ENCODE measurements at places on chromosomes 5 and 9. TPM values are rescaled to one million over a fixed set of nuclear protein-coding genes. Genes with fewer than 3 reads are reported as not detected.
A peak's percentile ranks its signal among the peaks of the same experiment; 100 is the strongest.

Gene CBY3
- total RNA-seq: 0.37 TPM

DNA sequence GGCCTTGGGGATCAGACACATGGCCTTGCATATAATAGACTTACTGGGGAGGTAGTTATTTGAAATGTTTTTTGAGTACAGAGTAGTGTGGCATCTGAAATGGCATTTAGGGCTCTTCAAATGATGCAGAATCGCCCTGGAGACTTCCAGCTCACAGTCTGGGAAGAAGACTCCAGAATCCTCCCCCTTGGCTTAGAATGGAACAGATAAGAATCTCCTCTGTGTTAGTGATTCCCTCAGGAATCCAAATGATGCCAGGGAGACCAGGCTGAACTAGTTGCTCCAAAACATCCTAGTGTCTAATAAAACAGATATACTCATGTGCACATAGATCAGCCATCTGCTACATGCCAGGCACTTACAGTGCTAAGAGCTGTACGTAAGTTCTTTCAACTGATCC is 38.6 kb upstream of the SMC5 start:
- H3K36me3 ChIP-seq: no peaks in the 10 kb centered on the region
- H3K27ac ChIP-seq: no peak overlapping the region
- H3K27me3 ChIP-seq: no peaks in the 10 kb centered on the region
- DNase-seq: no peak

- no peak for DNase-seq
- peaks cover 24% of the 10 kb centered on the region for H3K27me3 ChIP-seq
- no peaks in the 10 kb centered on the region for H3K36me3 ChIP-seq
- H3K4me1 ChIP-seq: no peaks in the 10 kb centered on the region
Measured at GRCh38 chr9:959105-959504, 17.4 kb upstream of the DMRT3 start.

GRCh38 chr9:9598723-9599122 is 1014.1 kb downstream of the PTPRD start:
- H3K4me3 ChIP-seq: no peak overlapping the region
- H3K27ac ChIP-seq: no peak overlapping the region
- H3K4me1 ChIP-seq: peaks cover 4% of the 10 kb centered on the region
- H3K36me3 ChIP-seq: no peaks in the 10 kb centered on the region
- H3K27me3 ChIP-seq: no peaks in the 10 kb centered on the region
- DNase-seq: no peak

Gene RETREG1
- total RNA-seq: 2.2 TPM

- peaks cover 5% of the 10 kb centered on the region for H3K36me3 ChIP-seq
- no peak overlapping the region for H3K4me3 ChIP-seq
- no peak overlapping the region for H3K27ac ChIP-seq
- DNase-seq: no peak
- peaks cover 10% of the 10 kb centered on the region for H3K4me1 ChIP-seq
Measured at GRCh38 chr5:158943057-158943456, 156.7 kb downstream of the EBF1 start.

Gene S1PR3
- 7.1 TPM for total RNA-seq

GRCh38 chr5:36598045-36598444 is 8.4 kb upstream of the SLC1A3 start:
- peak overlapping the region; percentile 96 for H3K27ac ChIP-seq
- peak overlapping the region; percentile 54 for H3K4me3 ChIP-seq
- no peak for DNase-seq

Gene TRPM3
- total RNA-seq: 5.4 TPM

- H3K27ac ChIP-seq: no peak overlapping the region
- H3K4me1 ChIP-seq: peaks cover 15% of the 10 kb centered on the region
- no peaks in the 10 kb centered on the region for H3K36me3 ChIP-seq
- no peak for DNase-seq
- peaks cover 20% of the 10 kb centered on the region for H3K27me3 ChIP-seq
- no peak overlapping the region for H3K4me3 ChIP-seq
Measured at GRCh38 chr5:136073714-136074529, 45.1 kb downstream of the TGFBI start.

DNA sequence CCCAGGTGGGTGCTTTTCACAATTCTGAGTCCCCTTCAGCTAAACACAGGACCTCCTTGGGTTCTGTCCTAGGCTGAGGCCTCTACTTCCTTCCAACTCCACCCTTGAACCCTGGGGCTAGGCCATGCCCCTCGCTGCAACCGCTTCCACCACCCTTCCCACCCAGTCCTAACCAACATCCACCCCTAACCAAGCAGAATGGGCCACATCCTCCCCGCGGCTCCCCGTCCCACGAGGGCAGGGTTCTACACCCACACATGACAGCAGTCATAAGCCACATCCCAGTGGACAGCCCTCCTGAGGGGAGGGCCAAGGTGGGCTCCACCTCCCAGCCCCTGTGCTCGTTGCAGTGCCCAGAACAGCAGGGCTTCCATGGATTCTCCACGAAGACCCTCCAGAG is 65.8 kb downstream of the SHB start:
- no peak overlapping the region for H3K4me3 ChIP-seq
- no peaks in the 10 kb centered on the region for H3K27me3 ChIP-seq
- DNase-seq: no peak
- peak overlapping the region; percentile 58 for H3K27ac ChIP-seq
- peaks cover 39% of the 10 kb centered on the region for H3K4me1 ChIP-seq

Gene BSPRY
- 6.4 TPM for total RNA-seq

DNA sequence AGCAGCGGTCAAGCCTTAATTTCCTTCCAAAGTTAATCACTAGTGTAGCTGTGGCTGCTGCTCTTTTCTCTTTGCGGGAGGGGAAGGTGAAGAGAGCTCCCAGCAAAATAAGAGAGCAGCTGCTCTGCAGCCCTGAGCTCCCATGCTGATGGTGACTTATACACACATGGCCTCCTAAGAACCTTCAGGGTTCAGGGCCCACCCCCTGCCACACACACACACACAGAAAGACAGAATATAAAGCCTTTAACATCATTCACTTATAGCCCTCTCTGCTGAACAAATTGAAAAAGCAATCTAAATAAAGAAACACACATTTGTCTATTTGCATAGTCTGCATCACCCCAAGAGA is 43.6 kb downstream of the GAS1 start:
- no peak overlapping the region for H3K27ac ChIP-seq
- DNase-seq: no peak
- H3K4me3 ChIP-seq: peak overlapping the region; percentile 85

Gene FLT4
- total RNA-seq: 12.4 TPM

Gene ZFP2
- 2.0 TPM for total RNA-seq

DNA sequence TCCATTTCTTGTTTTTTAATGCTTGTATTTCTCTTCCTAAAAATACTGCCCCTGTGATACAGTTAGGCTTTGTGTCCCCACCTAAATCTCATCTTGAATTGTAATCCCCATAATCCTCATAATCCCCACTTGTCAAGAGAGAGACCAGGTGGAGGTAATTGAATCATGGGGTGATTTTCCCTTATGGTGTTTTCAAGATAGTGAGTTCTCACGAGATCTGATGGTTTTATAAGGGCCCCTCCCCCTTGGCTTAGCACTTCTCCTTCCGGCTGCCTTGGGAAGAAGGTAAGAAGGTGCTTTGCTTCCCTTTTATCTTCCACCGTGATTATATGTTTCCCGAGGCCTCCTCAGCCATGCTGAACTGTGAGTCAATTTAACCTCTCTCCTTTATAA is 227.4 kb downstream of the MAN2A1 start:
- no peak for DNase-seq
- H3K4me3 ChIP-seq: no peak overlapping the region
- H3K27me3 ChIP-seq: no peaks in the 10 kb centered on the region
- no peak overlapping the region for H3K27ac ChIP-seq
- H3K4me1 ChIP-seq: peaks cover under 1% of the 10 kb centered on the region

Gene EGFLAM
- total RNA-seq: 1.1 TPM

- peaks cover 8% of the 10 kb centered on the region for H3K36me3 ChIP-seq
- no peaks in the 10 kb centered on the region for H3K27me3 ChIP-seq
- no peaks in the 10 kb centered on the region for H3K4me1 ChIP-seq
- no peak overlapping the region for H3K27ac ChIP-seq
- H3K4me3 ChIP-seq: no peak overlapping the region
Measured at GRCh38 chr9:15400281-15400941, 22.3 kb upstream of the SNAPC3 start.

DNA sequence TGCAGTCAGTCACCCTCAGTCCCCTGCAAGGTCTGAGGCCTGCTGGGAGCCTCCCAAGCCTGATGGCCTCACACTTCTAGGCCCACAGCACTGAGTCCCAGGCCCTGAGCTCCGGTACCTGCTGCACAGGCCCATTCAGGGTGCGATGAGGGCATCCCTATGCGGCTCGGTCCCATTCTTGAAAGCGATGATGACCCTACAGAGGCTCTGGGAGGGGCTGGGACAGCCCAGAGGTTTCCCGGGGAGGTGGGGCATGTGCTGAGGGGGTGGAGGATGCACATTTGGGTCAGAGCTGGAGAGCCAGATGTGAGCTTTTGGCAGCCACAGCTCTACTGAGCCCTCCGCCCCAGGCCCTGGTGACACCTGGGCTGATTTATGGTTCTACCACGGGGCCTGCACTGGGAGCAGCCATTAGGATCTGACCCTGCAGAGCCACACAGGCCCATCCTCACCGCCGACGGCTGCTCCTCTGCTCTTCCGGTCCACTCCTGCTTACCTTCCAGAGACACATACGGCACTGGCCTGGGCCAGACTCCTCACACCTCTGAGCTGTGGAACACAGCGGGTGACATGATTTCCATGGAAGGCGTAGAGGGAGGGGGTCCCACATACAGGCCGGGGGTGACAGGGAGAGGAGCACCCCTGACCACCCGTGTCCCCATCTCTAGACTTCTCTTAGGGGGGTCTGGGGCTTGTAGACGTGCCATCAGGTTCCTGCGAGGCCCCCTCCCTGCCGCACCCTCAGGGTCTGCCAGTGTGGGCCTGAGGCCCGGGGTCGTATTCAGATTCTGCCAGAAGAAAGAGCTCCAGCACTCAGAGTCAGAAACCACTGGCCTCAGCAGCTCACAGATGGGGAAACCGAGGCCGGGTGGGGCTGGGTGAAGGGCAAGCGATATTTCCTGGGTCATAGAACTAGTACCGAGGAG is 53.4 kb downstream of the COL23A1 start:
- no peaks in the 10 kb centered on the region for H3K27me3 ChIP-seq
- DNase-seq: no peak
- H3K4me1 ChIP-seq: peaks cover 15% of the 10 kb centered on the region

Gene IL31RA
- total RNA-seq: not detected

Gene GPR21
- not detected for total RNA-seq

- no peaks in the 10 kb centered on the region for H3K36me3 ChIP-seq
- no peak overlapping the region for H3K4me3 ChIP-seq
- no peak for DNase-seq
- H3K27ac ChIP-seq: no peak overlapping the region
- no peaks in the 10 kb centered on the region for H3K27me3 ChIP-seq
- peaks cover 6% of the 10 kb centered on the region for H3K4me1 ChIP-seq
Measured at GRCh38 chr9:72382405-72382804, 17.4 kb upstream of the ZFAND5 start.

DNA sequence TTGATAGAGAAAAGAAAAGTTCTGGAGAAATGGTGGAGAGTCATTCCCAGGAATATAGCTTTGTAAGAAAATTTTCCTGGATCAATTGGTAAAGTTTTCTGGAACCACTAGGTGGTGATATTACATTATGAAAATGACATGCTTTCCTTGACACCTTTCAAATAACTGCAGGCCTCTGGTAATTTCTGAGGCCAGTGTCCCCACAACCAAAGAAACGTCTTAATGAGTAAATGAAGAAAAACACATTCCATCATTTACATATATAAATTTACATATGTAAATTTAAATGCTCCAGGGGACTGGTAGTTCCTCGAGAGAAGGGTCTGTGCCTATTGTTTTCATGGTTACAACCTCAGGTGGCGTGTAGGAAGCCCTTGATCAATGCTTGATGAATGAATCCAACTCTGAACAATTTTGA is 17.2 kb upstream of the RGS3 start:
- 0 out of 2 replicates have a peak overlapping the region, but pooled peaks have one; percentile 87 for H3K27ac ChIP-seq
- no peaks in the 10 kb centered on the region for H3K27me3 ChIP-seq
- no peaks in the 10 kb centered on the region for H3K36me3 ChIP-seq
- no peak overlapping the region for H3K4me3 ChIP-seq
- peaks cover 8% of the 10 kb centered on the region for H3K4me1 ChIP-seq
- DNase-seq: no peak

Gene ZNF454
- total RNA-seq: 4.3 TPM

Gene SPATA31E1
- total RNA-seq: 0.05 TPM

DNA sequence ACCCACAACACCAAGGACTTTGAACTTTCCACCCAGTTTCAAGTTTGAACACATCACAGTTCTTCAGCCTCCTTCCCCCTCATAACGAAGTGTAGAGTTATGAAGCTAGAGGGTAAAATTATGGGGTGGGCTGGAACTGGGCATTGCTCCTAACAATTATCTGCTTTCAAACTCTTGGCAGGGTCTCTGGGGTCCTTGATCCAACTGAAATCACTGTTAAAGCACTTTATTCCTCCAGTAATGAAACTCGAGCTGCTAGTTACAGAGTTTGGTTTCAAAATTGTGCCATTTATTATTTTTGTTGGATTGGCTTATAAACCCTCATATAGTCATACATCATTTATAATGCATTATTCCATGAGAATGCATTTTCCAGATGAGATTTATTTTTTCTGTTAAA is 158.5 kb downstream of the RGS3 start:
- peaks cover 51% of the 10 kb centered on the region for H3K4me1 ChIP-seq
- H3K27ac ChIP-seq: no peak overlapping the region
- H3K27me3 ChIP-seq: peaks cover 18% of the 10 kb centered on the region
- no peak for DNase-seq
